AG04449 (cell line): ENCODE measurements at places on chromosomes 13 and 19.

DNA sequence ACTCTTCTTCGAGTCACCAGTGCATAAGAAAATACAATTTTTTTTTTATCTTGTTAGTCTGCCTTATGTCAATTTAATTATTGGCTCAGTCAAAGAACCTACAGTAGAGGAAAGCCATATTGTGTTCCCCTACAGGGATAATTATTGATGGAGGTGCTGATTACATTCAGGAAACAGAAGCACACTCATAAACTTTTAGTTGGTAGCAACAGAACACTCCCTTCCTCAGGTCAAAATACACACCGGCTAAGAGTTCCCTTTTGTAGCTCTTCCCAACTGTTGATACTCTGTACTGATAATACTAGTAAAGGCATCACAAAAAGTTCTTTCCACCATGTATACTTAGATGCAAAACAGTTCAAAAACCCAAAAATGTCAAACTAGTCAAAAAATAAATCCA is 18.4 kb downstream of the FOXO1 start:
- no peak for DNase-seq

DNA sequence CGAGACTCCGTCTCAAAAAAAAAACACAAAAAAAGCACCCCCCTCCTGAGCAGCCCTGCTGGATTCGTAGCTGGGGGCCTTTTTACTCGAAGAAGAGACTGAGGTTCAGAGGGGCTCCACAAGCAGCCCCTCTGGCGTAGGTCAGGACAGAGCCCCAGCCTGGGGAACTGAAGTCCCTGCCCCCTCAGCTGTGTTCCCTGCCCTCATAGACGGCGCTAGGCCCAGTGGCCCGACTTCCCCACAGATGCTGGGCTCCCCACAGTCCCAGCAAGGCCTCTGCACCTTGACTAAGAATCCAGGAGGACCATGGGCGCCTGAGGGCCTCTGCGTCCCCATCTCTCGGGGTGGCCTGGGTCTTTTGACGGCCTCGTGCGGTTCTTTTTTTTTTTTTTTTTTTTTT is 1.1 kb upstream of the MISP start:
- no peak for DNase-seq

DNA sequence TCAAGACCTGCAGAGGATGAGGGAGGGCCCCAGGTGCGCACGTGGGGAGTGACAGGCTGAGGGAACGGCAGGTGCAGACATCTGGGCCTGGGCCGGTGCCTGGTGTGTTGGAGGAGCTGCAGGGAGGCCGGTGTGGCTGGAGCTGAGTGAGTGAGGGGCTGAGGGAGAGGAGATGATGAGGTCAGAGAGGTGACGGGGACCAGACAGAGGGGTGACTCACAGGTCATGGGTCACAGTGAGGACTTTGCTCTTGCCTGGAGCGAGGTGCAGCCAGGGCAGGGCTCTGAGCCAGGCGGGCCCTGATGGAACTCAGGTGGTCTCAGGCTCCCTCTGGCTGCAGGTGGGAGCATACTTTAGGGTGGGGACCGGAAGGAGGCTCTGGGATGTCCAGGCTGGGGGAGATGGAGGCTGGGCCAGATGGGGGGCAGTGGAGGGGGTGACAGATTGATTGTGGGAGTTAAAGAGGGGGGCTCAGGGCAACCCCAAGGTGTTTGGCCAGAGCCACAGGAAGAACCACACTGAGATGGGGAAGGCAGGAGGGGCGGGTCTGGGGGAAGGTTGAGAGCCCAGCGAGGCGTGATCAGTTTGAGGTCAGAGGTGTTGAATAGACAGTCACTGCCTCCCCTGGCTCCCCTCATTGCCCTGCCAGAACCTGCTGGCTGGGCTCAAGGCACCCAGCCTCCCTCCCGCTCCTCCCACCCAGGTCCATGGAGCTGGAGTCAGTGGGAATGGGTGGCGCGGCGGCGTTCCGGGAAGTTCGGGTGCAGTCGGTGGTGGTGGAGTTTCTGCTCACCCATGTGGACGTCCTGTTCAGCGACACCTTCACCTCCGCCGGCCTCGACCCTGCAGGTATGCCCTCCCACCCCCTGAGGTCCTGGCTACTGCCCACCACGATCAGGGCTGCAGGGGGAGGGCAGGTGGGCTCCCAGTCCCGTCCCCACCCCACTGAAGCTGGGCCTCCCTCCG is 8.4 kb downstream of the ARHGAP33 start:
- no peak for DNase-seq

- DNase-seq: no peak
Observed at GRCh38 chr13:60244381-60244780, 80.7 kb upstream of the DIAPH3 start.

- DNase-seq: no peak
Observed at GRCh38 chr13:43698009-43698408, 88.8 kb downstream of the ENOX1 start.

- DNase-seq: no peak
Observed at GRCh38 chr19:1151037-1151724, 22.9 kb downstream of the SBNO2 start.
